AG09309 (cell line): ENCODE measurements at places on chromosomes 2 and 18.

DNA sequence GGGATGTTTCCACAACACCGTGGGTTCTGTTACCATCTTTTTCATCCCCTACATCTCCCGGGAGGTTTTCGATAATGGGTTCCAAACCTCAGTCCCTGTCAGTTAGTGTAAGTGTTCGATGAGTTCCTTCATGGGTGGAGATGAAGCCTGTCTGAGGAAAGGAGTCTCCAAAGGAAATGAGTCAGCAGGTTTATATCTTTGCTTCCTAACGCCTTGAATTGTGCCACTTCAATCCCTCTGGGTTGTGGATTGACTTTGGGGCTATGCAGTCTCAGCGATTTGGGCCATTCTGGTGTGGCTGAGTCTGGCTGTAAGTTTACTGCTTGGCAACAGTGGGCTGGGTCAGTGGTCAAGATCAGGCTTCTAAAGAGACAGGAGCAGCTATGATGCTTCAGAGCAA lies 1.2 kb downstream of the SERPINB5 start:
- no peak for DNase-seq

GRCh38 chr2:47091118-47091517 lies 64.0 kb downstream of the STPG4 start:
- DNase-seq, result no peak

DNA sequence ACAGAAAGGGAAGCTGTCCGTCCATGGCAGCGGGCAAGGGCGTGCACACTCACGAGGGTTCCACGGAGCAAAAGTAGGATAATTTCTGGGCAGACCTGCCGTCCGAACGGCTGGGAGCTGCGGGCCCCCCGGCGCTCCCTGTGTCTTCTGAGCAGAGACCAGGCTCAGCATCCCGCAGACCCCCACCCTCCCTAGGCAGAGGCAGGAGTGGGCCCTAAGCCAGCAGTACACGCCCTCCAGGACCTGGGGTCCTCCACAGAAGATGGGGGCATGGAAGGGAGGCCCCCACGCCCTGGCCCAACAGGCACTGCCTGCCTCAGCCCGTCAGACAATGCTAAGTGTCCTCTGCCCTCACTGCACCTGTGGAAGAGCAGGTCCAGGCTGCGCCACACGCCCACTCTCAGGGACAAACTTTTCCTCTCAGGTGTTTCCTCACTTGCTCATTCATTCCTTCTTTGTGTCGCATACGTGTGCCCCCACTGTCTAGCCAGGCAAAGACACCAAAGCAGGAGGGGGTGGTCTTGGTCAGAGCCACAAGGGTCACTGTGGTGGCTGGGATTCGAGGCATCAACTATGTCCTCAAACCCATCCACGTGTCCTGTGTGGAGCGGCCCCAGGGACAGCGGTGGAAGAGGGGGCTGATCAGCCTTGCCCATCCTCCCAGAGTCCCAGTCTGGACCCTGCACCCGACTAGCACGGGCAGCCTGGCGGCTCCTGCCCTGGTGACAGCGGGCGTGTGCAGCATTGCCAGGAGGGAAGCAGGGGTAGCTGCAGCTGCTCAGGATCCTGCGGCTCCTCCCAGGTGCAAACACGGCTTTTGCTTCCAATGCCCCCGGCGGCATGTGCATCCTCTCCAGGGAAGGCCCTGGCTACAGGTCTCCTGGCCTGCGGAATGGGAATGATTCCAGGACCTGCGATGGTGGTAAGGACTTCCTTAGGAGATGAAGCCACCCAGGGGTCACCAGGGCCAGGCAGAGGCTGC lies 2.4 kb upstream of the GPC1 start:
- no peak for DNase-seq

DNA sequence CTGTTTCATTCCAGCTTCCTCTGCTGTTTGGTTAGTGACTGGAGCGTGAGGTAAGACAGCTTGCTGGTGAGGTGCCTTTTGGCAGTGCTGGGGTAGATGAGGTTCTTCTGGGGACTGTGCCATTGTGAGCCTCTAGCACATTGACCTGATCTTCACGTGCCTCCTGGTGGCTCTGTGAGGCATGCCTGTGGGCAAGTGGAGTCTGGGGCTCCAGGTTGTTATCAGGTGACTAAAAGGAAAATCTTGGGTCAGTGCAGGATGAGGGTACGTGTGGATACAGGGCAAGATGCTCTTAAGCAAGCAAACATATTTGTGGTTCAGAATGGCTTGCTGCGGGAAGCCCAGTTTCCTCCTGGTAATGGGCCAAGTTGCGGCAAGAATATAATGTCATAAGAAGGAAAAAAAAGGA lies 75.4 kb downstream of the FHOD3 start:
- DNase-seq, result peak; percentile 95

GRCh38 chr2:120344976-120345581 lies 857 bp upstream of the INHBB start:
- DNase-seq, result no peak

GRCh38 chr2:217940261-217941220 lies 62.3 kb downstream of the TNS1 start:
- DNase-seq, result no peak

DNA sequence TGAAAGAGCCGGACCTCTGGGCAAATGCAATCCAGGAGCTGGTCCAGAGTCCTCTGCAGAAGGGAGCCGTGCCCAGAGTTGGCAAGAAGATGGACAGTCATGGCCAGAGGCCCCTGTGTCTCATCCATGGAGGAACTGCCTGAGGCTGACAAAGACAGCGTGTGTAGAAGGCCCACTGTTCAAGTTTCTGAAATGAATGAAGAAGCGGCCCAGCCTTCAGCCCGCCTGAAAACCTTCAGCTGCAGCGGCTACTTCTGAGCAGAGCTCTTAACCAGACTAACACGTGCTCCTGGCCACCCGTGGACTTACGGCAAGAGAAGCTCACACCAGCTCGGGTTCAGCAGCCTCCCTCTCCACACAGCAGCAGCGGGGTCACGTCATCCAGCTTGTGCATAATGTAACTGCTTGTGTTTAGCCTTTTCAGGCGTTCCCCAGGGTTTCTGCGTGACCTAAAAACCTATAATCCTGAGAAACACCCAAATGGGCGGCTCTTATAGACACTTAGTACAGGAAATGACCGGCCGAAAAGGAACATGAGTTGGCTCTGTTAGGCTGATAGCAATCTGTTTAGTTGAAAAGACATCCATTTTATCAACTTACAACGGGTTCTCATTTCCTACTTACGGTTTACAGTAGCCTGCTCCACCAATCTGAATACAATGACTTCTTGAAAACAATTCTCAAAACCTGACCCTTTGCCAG lies at the start of gene FAM124B:
TSS of gene FAM124B (minus strand) at position 467 of the 702 bp plus-strand sequence. CDS start at position 128, 339 bp downstream.
- no peak for DNase-seq

GRCh38 chr18:35041815-35042387 lies 688 bp downstream of the MAPRE2 start:
- DNase-seq, result no peak

- DNase-seq, result no peak
These were observed 152.8 kb downstream of the EHBP1 start for GRCh38 chr2:62858231-62858832.

- DNase-seq, result no peak
These were observed 132.5 kb downstream of the NDUFA10 start for GRCh38 chr2:239892441-239893235.

- DNase-seq, result no peak
These were observed 636 bp downstream of the CBLN2 start for GRCh38 chr18:72543357-72544055.

DNA sequence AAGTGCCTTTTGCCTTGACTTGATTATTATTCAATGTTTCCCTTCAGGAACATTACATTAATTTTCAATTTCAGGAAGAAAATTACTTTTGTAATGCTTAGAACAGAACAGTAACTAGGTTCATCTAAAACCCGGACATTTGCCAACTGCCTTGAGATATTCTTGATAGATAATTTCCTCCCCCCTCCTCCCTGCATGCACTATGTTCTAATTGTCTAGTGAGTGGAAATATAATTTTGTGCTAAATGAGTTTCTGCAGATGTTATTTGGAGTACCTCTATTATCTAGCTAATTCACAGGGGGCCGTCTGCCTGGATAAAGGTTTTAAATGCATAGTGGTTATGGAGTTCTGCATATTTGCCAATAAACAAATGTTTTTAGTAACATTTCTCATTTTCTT lies 200.3 kb upstream of the SLC39A10 start:
- DNase-seq, result no peak

DNA sequence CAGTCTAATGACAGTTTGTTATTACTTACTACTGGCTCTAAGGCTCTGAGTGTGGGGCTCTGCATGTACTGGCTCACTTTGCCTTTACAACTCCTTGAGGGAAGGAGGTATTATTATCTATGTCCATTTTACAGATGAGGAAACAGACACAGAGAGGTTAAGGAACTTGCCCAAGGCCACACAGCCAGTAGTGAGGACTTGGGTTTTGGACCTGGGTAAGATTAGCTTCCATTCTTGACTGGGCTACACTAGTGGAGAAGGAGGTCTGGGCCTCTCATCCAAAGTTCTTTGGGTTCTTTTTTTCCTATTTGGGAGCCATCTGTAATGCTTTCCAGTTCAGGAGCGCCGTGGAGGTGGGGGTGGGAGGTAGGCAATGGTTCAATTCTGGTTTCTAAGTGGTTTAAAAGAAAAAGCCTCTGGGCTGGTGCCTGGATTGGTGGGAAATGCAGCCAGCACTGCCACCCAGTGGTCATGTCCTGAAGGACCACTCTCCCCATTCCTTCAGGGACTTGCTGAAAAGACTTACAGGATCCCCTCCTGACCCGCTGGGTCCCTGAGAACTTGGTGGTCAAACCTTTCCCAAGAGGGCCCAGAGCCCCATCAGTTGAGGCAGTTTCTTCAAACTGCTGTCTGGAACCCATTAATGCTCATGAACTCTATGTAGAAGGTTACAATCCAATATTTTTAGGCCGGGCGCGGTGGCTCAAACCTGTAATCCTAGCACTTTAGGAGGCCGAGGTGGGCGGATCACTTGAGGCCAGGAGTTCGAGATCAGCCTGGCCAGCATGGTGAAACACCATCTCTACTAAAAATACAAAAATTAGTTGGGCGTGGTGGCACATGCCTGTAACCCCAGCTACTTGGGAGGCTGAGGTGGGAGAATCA lies 38.6 kb upstream of the NOTO start:
- DNase-seq, result peak; percentile 28

- DNase-seq, result no peak
These were observed 168.6 kb downstream of the PRKCE start for GRCh38 chr2:45820048-45820447.

DNA sequence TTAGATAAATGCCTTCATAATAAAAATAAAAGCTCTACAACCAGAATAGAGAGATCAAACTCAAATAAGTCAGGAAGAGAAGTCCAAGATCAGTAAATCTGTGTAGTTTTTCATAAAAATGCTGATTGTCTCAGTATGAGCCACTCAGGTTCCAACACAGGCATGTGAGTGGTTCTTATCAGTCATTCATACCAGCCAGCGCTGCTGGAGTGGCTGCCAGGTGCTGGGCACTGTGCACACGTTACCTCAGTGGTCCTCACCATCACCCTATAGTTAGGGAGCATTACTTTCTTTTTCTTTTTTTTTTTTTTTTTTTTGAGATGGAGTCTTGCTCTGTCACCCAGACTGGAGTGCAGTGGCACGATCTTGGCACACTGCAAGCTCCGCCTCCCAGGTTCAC lies 23.8 kb downstream of the CNDP1 start:
- no peak for DNase-seq

DNA sequence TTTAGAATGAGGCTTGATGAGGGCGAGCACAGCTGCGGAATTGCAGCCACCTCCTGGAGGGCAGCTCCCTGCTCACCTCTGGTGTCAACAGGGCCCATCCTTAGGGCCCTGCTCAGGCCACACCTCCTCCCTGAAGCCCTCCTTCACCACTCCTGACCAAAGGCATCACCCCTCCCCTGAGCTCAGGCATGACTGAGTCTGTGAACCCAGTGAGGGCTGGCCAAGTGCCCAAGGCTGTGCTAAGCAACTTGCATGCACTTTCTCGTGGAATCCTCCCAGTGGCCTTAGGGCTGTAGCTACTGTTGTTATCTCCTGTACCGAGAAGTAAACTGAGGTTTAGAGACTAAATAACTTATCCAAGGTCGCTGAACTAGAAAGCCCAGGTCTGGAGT lies 101.7 kb downstream of the KLHL29 start:
- no peak for DNase-seq

GRCh38 chr2:50065835-50066234 lies 911.5 kb upstream of the FSHR start:
- DNase-seq, result no peak

DNA sequence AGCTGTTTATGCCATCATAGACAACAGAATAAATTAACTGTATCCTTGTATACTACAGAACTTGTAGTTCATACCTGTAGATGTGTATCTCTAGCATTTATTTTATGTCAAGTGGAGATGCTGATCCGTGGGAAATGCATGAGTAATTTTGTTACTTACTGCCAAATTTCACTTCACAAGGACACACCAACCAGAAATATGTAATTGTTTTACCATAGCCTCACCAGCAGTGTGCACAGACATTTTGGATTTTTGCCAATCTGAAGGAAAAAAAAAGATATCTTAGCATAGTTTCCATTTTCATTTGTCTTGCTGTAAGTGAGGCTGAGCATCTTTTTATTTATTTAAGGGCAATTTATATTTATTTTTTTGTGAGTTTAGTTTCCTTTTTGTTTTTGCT lies 265.1 kb upstream of the OSR1 start:
- peak; percentile 54 for DNase-seq

- DNase-seq, result no peak
These were observed 342.6 kb downstream of the CTNNA2 start for GRCh38 chr2:79855264-79856006.

DNA sequence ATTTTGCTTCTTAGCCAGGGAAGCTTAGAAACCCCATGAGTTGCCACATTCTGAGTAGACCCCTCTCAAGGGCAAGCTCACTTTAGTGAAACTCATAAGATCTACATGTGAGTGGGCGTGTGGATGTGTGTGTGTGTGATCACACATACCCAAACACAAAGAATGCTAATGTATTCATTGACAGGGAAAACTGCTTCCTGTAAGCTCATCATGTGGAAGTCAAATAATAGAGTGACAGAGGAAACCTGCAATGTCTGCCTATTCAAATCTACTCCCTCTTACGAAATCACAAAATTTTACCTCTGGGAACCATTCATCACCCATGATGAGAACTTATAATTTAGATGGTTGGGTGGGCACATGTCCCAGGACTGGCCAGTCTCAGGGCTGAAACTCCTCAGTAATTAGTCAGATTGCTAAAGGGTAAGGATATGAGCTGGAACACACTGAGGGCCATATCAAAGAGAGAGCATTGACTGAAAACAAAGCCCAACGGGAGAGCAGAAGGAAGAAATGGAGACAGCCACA lies 94.5 kb upstream of the CCDC150 start:
- DNase-seq, result no peak
